ENCODE measurements at places on chromosomes 2 and 18. TPM values are rescaled to one million over a fixed set of nuclear protein-coding genes. Genes with fewer than 3 reads are reported as not detected.
A peak's percentile ranks its signal among the peaks of the same experiment; 100 is the strongest.

Gene MREG
- 4.3 TPM for total RNA-seq

Gene TM4SF20
- 0.79 TPM for total RNA-seq

Gene PLGLB2
- 1.3 TPM for total RNA-seq

Gene TMEM247
- total RNA-seq = 18.5 TPM

Gene HOXD12
- not detected for total RNA-seq

Gene ZNF532
- total RNA-seq = 122 TPM

Gene CXCR1
- 0.16 TPM for total RNA-seq

Gene GPR55
- total RNA-seq = 14.7 TPM

Gene ABHD1
- 37.3 TPM for total RNA-seq

GRCh38 chr2:70241340-70241739 lies 7.1 kb downstream of the TIA1 start:
- no peaks in the 10 kb centered on the region for H3K36me3 ChIP-seq
- no peak overlapping the region for H3K27ac ChIP-seq
- H3K4me1 ChIP-seq = peaks cover 7% of the 10 kb centered on the region

DNA sequence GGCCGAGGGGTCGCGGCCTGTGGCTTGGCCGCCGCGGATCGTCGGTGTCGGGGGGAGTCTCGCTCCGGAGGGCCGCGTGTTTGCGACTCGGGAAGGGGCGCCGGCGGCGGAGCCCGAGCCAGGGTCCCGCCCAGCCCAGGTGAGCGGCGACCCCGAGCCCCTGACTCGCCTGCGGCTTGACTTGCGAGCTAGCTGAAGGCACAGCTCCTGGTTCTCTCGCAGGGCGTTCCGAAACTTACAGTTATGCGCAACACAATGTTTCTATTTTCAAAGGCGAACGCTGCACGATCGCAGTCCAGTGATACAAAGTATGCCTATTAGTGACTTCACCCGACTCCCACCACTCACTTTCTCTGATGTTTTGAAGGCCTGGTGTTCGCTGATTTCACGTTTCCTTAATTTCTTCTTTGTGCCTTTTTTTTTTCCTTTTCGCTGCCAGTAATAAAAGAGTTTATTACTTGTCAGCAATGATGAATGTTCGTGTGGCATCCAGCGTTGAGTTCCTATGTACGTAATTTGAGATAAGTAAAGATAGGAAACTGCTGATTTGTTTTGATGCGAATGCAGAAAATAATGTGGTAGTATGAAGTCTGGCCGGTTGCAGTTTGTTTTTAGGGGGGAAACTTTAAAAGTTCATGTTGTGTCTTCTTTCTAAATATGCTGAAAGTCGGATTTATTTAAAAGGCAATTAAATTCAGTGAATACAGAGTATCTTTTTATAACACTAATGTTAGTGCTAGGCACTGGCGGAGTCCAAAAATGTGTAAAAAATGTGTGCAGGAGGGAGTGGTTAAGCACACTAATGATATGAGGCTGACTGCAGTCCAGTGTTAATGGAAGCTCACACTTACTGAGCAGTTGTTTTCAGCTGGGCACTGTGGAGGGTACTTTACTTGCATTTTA lies 706 bp downstream of the UBXN2A start:
- H3K36me3 ChIP-seq = no peaks in the 10 kb centered on the region
- no peaks in the 10 kb centered on the region for H3K27me3 ChIP-seq
- H3K4me3 ChIP-seq = peak overlapping the region; percentile 80
- H3K4me1 ChIP-seq = peaks cover 19% of the 10 kb centered on the region
- H3K27ac ChIP-seq = peak overlapping the region; percentile 91
- peak; percentile 82 for DNase-seq

DNA sequence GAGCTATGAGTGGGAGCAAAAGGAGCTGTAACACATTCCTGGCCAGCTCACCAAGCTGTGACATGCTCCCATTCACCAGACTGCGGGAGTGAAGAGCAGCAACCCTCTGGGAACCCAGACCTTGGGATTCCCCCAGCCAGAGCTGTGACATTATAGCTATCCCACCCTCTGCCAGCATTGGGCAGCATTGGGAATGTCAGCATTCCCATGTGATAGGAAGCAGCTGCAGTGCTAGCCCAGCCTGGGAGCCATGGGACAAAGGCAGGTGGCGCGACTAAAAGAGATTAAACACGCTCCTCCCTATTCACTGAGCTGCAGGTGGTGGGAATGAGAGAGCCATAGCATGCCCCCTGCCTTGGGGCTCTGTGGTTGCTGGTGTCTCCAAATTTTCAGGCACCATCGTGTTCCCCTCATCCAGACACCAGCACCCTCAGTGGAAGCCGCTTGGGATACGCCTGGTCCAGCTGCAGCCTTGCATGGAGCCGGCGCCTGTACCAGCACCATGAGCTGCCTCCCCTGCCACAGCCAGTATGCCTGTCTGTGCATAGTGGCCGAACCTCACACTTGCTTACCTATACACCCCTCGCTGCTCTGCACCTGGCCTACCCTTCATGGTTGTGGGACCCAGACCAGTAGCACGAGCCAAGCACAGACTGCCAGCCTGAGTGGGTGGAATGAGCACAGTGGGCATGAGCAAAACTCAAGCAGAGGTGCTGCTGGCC lies 695.6 kb upstream of the GCFC2 start:
- no peak for DNase-seq
- no peaks in the 10 kb centered on the region for H3K36me3 ChIP-seq
- H3K27ac ChIP-seq = no peak overlapping the region
- H3K4me1 ChIP-seq = no peaks in the 10 kb centered on the region
- no peaks in the 10 kb centered on the region for H3K27me3 ChIP-seq

- H3K4me1 ChIP-seq = no peaks in the 10 kb centered on the region
- no peak for DNase-seq
- no peaks in the 10 kb centered on the region for H3K36me3 ChIP-seq
- no peak overlapping the region for H3K4me3 ChIP-seq
- H3K27me3 ChIP-seq = no peaks in the 10 kb centered on the region
Observed at GRCh38 chr2:106314444-106314843, 120.3 kb upstream of the UXS1 start.

DNA sequence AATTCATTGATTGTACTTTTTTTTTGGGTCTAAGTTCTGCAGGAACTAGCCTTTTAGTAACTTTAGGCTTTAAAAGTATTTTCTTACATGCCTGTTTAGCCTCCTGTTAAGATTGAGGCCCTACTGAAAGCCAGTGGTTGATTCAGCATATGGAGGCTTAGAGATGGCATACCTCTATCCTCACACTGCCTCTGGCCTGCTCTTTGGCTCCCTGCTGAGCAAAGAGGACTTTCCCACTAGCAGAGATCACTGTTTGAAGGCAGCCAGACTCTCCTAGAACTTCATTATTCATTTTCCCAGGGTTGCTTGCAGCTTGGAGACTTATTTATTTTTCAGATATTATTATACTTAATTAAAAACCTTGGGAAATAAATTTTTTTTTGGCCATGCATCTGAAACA lies 405.6 kb upstream of the MEX3C start:
- H3K4me1 ChIP-seq = no peaks in the 10 kb centered on the region
- no peak overlapping the region for H3K4me3 ChIP-seq
- no peak overlapping the region for H3K27ac ChIP-seq

DNA sequence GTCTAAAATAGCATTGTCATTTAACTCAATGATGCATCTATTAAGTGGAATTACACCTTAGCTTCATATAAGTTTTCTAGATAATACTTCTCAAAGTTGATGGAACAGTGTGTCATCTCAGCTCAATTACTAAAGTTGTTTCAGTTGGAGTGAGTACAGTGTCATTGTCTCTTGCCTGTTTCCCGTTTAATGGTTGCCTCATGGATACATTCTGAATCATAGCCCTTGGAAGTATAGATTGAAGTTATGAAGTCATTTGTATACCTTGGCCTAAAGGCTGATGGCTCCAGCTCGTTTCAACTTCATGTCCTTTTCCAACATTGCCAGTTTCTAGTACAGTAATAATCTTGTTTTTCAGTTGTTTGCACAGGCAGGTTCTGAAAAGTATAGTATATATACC lies 130.5 kb upstream of the NOSTRIN start:
- no peak overlapping the region for H3K4me3 ChIP-seq
- H3K27ac ChIP-seq = no peak overlapping the region
- DNase-seq = no peak
- H3K4me1 ChIP-seq = no peaks in the 10 kb centered on the region
- H3K36me3 ChIP-seq = no peaks in the 10 kb centered on the region
- no peaks in the 10 kb centered on the region for H3K27me3 ChIP-seq

DNA sequence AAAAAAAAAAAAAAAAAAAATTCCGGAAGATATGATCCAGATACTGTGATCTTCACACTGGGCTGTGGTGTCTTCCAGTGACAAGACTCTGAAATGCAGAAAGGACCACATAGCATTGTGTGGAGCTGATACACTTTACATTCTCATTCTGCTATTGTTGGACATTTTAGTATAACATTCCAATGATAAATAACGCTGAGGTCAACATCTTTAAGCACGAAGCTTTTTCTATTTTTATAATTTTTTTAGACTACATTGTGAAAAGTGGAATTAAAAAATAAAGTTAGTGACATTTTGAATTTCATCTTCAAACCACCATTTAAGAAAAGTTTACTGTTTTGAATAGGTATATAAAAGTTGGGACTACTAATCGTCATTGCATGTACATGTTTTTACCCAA lies 62.7 kb downstream of the CDCA7 start:
- no peaks in the 10 kb centered on the region for H3K36me3 ChIP-seq
- H3K4me3 ChIP-seq = no peak overlapping the region
- H3K27me3 ChIP-seq = no peaks in the 10 kb centered on the region
- no peaks in the 10 kb centered on the region for H3K4me1 ChIP-seq

- no peaks in the 10 kb centered on the region for H3K4me1 ChIP-seq
- H3K27me3 ChIP-seq = no peaks in the 10 kb centered on the region
- no peak overlapping the region for H3K27ac ChIP-seq
Observed at GRCh38 chr18:46290440-46291020, 186.3 kb downstream of the HAUS1 start.

DNA sequence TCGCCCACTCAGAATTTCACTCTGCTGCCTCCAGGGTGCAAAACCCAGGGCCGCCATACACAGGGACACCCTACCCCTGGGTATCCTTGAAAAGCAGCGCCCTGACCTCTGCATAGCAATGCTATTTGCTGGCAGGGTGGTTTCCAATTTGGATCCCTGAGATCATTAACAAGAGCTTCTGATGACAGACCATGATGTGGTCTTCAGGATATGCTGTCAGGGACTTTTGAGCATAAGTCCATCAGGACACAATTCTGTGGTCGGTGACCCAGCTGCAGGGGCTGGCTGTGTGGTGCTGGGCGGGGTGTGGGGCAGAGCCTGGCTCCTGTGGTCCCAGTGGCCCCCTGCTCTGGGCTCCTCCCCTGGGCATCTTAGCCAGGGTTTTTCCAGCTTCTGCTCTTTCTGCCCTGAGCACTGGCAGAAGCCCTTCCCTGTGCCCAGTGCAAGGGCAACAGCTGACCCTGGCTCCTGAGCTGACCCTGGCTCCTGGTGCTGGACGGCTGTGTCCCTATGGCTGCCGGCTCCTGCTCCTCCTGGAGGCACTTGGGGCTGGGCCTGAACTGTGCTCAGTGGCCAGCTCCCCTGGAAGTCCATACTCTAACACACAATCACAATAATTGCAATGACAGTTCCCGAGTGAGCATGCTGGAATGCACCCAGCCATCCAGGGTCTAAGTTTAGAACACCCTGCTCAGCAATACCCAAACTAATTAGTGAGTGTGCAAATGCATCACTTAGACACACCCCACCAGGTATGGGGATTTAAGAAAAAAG lies 271.5 kb downstream of the HDAC4 start:
- no peak overlapping the region for H3K27ac ChIP-seq
- no peaks in the 10 kb centered on the region for H3K27me3 ChIP-seq
- no peaks in the 10 kb centered on the region for H3K36me3 ChIP-seq
- no peak for DNase-seq
- no peaks in the 10 kb centered on the region for H3K4me1 ChIP-seq
- no peak overlapping the region for H3K4me3 ChIP-seq

DNA sequence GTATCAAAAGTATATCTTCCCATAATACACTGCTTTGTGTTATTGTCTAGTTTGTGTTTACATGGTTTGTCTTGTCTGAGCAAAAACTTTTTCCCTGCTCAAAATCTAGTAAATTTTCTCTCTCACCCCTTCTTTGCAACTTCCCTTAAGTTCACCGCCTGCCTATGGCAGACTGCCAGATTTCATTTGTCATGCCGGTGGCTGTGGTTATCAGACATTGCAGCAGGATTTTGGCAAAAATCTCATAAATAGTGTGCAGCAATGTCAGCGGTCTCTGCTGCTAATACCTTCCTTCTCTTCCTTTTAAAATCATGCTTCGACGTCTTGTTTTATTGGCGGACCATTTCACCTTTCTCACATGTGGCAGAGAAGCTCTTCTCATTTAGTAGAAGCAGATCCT lies 45.6 kb upstream of the TMEM178A start:
- no peak overlapping the region for H3K4me3 ChIP-seq
- no peaks in the 10 kb centered on the region for H3K4me1 ChIP-seq
- H3K27me3 ChIP-seq = no peaks in the 10 kb centered on the region
- no peaks in the 10 kb centered on the region for H3K36me3 ChIP-seq
- peak; percentile 56 for DNase-seq
- no peak overlapping the region for H3K27ac ChIP-seq
